ENCODE measurements at places on chromosomes 3 and 15.

GRCh38 chr3:189927975-189928895, 192.5 kb downstream of the P3H2 start:
- peak; percentile 12 for DNase-seq

DNA sequence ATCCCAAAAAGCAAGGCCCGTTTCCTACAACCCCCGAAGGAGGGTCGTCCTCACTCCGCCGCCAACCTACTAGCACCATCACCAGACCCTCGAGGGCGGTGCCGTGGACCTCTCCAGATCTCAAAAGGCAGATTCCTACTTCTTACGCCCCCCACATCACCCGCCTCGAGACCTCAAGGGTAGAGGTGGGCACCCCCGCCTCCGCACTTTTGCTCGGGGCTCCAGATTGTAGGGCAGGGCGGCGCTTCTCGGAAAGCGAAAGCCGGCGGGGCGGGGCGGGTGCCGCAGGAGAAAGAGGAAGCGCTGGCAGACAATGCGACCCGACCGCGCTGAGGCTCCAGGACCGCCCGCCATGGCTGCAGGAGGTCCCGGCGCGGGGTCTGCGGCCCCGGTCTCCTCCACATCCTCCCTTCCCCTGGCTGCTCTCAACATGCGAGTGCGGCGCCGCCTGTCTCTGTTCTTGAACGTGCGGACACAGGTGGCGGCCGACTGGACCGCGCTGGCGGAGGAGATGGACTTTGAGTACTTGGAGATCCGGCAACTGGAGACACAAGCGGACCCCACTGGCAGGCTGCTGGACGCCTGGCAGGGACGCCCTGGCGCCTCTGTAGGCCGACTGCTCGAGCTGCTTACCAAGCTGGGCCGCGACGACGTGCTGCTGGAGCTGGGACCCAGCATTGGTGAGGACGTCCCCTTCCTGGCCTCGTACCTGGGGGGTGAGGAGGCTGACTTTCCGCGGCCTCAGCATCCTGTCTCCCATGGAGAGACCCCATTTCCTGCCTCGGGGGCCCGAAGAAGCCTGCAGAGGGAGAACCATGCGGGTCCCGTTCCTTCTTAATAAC, at the start of gene MYD88:
Gene MYD88, plus strand, starts transcription at position 313 of the 842 bp plus-strand sequence. Its CDS starts 40 bp downstream, at position 353.
- DNase-seq = peak; percentile 86

DNA sequence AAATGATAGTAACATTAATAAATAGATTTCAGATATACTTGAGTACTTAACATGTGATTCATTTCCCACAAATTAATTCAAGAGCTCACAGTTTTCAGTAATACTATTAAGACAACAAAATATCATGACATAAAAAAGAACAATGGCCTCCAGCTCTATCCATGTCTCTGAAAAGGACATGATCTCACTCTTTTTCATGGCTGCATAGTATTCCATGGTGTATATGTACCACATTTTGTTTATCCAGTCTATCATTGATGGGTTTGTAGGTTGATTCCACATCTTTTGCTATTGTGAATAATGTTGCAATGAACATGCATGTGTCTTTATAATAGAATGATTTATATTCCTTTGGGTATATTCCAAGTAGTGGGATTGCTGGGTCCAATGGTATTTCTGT, 1012.8 kb upstream of the ALCAM start:
- no peak for DNase-seq

GRCh38 chr3:128801779-128802380, 75.9 kb downstream of the RAB7A start:
- DNase-seq = no peak

DNA sequence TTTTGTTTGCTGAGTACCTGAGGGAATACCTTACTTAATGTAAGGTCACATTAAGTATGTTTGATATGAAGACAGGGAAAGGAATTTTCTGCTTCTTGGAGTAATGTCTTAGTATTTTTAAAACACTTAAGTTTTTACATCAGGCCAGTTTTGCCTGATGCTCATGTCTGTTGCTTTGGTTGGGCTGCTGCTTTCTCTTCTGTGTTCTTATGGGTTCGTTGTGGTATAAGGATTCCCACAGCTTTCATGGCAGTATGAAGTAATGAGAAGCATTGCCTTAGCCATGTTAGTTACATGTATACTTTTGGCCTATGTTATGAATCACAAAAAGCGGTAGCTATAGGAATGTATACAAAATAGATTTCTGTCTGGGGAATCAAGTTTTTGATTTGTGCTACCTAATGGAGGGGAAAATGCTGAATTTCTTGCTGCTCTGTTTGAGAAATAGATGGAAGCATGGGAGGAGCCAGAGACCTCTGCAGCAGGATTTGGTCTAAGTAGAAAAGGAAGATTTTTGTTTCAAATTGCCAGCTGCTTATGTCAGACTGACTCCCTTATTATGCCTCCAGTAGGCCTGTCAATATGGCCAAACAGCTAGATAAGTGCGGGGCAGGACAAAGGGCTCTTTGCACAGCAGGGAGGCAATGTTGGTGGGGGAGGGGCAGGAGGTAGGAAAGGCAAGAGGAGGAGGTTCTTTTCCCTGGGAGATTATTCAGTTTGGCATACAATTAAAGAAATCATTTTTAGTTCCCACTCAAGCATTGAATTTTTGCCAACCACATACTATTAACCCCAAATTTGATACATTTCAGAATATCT, 5.2 kb downstream of the SETD5 start:
- DNase-seq = peak; percentile 52

GRCh38 chr3:27923349-27924068, 201.4 kb upstream of the EOMES start:
- no peak for DNase-seq

DNA sequence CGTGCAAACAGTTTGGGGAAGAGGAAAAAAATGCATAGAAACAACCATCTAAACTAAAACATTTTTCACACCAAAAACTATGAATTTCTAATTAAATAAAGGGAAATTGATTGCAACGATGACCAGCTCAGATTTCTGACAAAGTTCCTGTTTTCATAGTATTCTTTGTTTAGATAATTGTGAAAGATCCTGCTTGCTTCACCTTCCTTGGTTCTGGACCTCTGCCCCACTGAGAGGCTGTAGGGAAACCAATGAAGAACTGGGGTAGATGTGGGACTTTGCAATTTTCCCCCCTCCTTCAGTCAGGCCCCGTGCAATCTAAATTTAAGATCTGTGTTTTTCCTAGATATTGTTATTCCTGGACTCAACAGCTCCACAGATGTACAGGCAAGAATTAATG, 13.8 kb upstream of the TEX264 start:
- no peak for DNase-seq

DNA sequence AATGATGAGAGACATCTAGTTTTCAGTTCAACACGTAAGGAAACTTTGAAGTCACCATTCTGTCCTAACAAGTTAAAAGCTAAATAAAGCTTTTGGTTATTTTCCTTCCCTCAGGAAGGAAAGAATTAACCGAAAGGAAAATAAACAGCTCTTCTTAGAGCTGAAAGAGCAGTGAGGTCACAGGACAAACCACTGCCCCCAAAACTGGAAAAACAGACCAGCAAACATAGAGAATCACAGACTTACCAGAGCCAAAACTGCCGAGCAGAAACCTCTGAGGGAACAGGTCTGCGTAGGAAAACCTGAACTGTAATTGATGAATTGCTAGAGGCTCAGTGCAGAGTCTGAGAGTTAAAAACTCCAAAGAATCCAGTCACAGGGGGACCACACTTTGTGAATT, 14.7 kb downstream of the USP50 start:
- DNase-seq = no peak

DNA sequence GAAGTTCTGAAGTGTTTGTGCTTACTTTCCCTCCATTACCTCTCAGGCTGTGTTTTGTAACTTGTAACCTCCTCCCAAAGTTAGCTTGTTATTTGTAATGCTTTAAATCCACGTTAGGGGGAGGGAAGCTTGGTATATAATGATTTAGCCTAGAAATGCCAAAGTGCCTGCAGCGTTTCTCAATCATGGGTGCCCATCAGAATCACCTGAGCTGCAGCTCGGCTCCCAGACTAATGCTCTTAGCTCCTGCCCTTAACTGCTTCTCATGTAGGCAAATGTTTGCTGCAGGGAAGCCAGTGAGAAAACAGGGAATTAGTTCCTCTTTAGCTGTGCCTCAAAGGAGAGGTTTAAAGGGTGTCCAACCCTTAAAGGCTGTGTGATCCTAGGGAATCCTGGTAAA, 219.2 kb upstream of the NAALADL2 start:
- DNase-seq = no peak

GRCh38 chr15:95624616-95625361, 705.7 kb upstream of the NR2F2 start:
- no peak for DNase-seq

GRCh38 chr3:88991496-88991895, 115.9 kb upstream of the EPHA3 start:
- peak; percentile 38 for DNase-seq

DNA sequence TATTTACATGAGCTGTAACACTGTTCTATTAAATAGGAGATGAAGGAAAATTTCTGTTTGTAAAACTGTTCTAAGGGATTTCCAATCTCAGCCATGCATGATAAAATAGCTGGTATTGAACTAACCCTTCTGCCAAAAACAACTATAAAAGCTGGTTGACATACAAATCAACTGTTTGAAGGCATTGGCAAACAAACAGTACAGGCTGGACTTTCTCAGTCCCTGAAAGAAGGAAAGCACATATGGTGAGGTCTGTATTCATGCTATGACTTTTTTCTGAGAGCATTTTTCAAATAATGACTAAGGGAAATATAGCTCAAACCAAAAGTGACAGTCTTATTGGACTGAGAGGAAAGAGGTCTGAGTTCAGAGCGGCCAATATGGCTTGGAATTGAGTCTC, 117.0 kb upstream of the CCDC54 start:
- no peak for DNase-seq

GRCh38 chr3:82294609-82295008, 533.2 kb upstream of the GBE1 start:
- no peak for DNase-seq

DNA sequence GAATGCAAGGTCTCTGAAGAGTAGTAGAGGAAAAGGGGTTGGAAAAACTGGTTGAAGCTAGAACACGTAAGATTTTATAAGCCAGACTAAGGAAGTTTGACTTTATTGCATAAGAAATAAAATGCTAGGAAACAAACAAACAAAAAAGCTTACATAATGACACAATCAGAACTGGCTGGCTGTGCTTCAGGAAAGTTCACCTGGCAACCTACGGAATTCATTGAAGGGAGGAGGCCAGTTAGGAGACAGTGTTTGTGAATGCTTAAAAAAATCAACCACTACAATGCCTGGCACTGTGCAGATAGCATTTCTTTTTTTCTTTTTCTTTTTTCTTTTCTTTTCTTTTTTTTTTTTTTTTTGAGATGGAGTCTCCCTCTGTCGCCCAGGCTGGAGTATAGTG, 1.9 kb upstream of the ICE2 start:
- no peak for DNase-seq

DNA sequence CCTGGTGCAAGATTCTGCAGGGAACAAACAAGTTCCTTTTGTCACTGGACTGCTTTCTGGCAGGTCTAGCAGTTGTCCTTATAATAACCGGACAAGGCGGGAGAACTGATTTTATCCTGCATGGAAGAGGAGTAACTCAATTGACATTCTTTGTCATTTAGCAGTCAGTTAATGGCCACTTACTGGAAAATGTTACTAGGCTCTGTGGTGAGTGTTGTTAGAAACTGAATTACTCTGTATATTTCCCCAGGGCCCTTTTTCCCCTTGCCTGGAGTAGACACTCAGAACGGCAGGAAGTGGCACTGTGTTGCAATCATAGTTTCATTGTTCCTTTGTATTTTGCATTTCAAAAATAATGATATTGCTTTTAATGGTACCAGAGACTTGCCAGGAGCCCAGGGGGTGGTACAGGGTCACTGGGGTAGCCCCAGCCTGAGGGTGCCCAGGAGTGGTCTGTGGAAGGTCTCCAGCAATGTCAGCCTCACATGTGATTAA, 318.6 kb upstream of the LRRFIP2 start:
- DNase-seq = peak; percentile 80

- no peak for DNase-seq
Measured at GRCh38 chr15:39709941-39710340, 72.7 kb downstream of the FSIP1 start.

DNA sequence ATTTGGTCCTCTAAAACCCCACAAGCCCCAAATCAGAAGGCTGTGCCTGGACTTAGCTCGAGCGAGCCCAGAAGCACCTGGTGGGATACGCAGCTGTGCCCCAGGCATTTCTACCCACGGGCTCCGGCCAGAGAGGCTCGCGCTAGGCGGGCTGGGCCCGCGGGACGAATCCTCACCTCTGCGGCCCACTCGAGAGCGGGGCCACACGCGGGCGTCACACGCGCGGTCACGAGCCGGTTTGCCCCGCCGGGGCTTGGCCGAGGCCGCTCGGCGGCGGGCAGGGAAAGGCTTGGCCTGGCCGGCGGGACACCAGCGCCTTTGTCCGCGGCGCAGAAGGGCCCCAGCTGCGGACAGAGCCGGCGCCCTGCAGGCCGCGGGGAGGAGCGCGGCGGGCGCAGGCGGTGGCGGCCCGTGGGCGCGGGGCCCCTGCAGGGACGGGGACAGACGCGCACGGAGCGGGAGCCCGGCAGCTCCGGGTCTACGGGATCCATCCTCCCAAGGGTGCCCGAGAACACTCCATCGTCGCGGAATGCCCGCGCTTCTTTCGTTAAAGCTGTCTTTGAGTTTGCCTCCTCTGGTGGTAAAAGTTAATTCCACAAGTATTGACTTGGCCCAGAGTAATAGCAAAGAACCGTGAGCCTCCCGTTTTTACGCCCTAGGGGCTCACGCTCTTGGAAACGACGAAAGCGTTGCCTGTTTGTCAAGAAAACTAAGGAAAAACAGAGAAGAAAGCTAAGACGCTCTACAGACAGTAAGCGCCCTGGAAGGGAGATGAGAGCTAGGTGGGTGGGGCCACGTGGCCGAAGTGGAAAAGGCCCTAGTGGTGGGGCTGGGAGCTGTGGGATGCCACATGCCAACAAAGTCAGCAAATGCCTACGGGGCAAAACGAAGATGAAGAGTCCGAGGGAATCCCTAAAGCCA, 26.4 kb downstream of the TYRO3 start:
- peak; percentile 84 for DNase-seq

DNA sequence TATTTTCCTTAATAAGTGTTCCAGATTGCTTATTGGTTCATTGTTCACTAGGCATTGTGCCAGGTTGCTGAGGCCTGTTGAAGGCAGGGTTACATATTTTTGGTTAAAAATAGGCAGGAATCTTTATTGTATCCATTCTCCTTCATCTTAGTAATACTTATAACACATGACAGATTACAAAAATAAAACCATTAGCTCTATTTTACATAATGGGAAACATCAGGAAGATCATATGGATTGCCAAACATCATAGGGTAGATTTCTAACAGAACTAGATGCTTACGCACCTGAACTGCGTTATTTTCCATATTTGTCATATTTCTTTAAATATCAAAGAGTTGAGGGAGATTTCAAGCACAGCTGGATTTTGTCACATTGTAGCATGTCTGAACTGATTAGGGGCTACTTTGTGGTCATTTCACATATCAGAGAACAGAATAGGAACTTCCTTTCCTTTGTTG, 462.9 kb upstream of the SGO1 start:
- peak; percentile 39 for DNase-seq

- DNase-seq = no peak
Measured at GRCh38 chr3:7687428-7688147, 814.0 kb upstream of the LMCD1 start.

DNA sequence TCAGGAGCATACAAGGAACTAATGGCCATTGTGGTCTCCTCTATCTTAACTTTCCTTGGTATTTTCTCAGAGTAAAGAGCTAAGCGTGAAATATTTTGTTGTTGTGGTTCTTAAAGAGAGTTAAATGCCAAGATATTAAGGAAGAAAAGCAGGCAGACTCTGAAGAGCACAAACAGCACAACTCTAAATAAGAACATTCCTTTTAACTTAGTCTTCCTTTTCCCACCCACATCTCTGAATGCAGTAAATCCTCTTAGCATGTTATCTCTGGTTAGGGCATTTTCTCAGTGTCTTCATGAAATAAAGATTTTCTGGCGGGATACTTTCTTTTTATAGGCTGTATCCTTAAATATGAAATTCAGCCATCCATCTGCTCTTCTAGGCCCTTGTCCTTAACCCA, 1.5 kb downstream of the GPR87 start:
- DNase-seq = peak; percentile 34
